ENCODE measurements at places on chromosomes 16 and 17.

GRCh38 chr17:45008216-45008615, 40.1 kb upstream of the C1QL1 start:
- no peak for DNase-seq

DNA sequence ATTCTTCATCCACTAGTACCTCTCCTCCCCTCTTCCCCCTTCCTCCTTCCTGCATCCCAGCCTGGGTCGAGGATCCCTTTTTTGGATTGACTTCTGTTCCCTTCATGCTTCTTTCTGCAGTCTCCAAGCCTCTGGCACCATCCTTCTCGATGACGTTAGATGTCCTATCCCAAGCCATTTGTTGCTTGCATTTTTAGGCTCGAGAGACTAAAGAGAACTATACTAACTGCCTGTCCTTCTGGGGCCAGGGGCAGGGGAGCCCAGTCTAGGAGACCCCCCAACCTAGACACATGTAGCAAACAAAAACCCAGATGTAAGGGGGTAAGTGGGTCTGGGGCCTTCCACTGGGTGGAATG, 23.9 kb downstream of the UNK start:
- no peak for DNase-seq

- DNase-seq, result no peak
Measured at GRCh38 chr17:10944819-10945218, 106.9 kb upstream of the PIRT start.

DNA sequence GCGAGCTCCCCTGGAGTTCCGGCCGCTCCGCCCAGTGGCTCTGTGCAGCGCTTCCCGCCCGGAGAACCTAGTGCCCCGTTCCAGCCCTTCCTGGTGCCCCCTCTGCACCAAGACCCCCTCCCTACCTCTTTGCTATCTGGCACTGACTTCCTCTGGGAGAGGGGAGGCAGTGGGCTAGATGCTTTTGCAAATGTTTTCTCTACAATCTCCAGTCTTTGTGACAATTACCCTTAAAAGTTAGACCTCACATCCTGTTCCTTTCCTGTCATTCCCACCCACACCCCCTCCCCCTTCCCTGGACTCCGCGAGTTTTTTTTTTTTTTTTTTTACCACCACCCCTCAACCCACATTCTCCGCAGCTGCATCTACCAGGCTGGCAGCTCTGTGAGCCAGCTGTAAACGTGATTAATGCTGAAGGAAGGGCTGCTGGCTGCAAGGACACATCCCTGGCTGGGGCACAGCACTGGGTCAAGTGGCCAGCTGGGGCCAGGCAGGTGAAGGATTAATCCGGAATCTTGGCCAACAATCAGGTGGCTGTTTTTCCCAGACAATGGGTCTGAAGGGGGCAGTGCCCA, 101.5 kb downstream of the MGAT5B start:
- peak; percentile 30 for DNase-seq

DNA sequence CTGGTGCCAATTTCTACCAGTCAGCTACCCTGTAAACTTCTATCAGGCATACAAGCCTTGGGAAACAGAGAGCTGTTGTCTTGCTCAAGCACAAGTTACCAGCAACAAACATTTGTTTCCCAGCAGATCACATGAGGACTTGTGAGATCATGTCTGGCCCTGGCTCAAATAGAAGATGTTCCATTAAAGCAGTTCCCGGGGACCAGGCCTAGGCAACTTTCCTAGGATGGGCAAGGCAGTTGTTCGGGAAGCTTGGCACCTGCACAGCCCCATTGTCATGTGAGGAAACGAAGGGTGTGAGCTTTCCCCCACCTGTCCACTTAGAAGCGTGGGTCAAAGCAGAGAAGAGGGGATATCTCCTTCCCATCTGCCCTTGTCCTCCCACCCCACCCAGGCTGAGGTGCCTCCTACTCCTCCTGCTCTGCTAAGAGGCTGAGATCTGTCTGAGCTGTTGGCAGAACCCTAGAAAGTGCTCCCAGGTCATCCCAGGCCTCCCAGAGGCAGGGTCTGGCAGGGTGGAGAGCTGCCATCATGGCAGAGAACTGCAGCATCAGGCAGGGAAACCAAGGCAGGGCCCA, 11.2 kb upstream of the SLC47A2 start:
- no peak for DNase-seq
